Stimulated activated memory B cell treated with anti-CD40 and anti-IgM and Interleukin-4, amounts not matched to agents 10 μg/mL and 1 μg/mL and 100 μg/mL, for 72 hours (primary cell): ENCODE measurements at places on chromosomes 3 and 15.

DNA sequence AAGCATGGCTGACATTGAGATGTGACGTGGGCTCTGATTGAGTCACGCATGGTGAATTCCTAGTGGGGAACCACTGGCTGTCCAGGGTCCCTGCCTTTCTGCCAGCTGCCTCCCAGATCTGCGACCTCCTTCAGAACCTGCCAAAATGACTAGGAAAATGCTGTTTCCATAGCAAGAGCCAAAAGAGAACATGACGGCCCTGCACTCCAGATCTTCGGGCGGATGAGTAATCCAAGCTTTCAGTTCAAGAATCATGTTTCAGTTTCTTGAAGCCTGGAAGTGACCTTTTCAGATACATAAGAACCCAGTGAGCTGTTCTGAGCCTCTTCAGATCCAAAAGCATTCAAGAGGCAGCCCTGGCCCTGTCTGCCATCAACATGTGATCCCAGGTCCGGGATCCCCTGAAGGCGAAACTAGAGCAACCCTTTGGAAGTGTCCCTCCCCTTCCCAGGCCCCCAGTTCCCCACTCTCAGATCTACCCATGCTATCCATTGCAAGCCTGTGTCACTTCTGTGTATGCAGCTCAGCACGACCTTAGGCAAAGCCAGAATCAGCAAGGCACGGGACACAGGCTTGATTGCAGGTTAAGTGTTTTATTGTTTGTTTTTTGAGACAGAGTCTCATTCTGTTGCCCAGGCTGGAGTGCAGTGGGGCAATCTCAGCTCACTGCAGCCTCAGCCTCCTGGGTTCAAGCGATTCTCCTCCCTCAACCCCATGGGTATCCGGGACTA, 19.7 kb downstream of the ANKRD63 start:
- ATAC-seq, result no peak

DNA sequence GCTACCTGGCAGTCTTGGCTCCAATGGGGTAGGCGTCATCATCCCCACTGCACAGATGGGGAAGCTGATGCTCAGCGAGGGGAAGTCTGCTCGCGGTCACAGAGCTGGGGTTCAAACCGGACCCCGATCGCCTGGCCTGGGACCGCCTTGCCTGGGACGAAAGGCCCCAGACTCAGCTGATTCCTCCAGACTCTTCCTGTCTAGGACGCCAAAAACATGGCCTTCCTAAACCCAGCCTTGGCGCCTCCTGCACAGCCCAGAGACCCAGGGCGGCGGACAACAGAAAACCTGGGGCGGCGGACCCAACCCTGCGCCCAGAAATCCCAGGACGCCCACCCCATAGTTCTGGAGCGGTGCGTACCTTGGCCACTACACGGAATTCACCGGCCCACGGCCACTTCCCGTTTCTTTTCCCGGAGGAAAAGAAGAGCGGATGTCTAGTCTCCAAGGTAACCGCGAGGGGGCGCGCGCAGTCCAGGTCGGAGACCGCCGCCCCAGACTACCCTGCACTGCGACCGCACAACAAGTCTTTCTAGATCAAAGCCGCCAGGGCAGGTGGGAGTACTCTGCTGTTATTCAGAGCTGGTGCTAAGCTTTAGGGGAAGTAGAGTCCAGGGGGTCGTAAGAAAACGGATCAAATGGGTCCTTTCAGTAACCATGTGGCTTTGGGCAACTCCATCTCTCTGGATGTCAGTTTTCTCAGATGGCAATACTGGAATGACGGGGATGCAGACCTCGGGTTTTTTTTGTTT, 4.9 kb upstream of the IL17RD start:
- peak; percentile 84 for ATAC-seq

DNA sequence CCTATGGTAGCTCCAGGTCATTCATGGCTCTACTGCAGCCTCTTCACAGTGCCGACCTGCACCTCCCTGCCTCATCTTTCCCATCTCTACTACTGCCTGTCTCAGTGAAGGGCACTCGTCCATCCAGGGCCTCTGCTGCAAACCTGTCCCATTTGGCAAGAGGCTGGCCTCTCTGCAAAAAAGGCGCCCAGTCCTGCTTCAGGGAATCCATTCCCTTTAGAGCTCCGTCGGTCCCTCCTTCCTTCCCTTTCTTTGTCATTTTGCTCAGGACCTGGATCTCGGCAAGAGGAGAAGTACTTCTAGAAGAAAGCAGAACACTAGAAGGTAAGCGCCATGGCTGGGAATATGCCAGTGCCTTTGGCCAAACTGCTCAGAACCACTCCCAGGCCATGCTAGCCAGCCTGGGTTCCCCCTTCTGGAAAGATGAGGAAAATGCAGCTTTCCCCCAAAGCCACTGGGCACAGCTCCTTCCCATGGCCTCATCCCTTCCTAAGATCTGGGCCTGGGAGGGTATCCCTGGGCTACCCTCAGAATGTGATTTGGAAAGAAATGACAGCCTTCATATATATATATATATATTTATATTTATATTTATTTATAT, 6.4 kb upstream of the ISL2 start:
- no peak for ATAC-seq

GRCh38 chr15:74108111-74108510, 22.3 kb upstream of the ISLR2 start:
- no peak for ATAC-seq

DNA sequence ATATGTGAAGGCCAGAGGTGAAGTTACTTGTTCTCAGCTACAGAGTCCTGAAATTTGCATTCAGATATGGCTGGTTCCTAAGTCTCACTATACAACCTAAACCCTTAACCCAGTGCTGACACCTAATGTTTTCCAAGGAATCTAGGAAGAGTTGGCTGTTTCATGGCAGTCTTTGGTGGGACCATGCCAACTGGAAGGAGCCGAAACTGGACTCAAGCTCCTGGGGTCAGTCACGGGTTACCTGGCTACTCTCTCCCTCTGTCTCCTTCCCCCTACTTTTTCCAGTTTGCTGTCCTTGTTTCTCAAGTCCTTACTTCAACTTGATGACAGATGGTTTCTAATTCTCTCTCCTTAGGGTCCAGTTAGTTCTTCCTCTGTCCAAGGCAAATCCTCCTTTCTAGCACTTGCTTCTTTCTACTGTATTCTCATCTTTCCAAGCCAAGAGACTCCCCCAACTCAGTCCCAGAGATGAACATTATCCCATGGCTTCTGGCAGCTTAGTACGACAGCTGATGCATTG, 88.6 kb upstream of the COL6A5 start:
- ATAC-seq, result no peak

DNA sequence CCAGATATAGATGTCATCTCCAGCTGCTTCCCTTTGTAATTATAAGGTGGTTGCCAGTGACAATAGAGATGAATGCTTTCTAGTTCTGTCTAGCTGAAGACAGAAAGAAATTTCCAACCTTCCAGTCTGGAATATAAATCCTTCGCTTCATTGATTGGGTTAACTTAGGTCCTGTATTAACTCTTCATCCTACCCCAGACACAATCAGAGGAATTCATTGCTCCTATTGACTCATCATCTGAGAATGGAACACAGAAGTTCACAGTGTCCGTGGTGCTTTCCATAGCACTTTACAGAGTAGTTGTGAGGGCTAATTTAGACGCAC, 241.4 kb downstream of the NFKBIZ start:
- ATAC-seq, result no peak

- ATAC-seq, result no peak
These were observed 456.0 kb downstream of the TUSC7 start for GRCh38 chr3:117165601-117166051.

GRCh38 chr3:185824051-185825005, 514 bp downstream of the IGF2BP2 start:
- peak; percentile 36 for ATAC-seq

DNA sequence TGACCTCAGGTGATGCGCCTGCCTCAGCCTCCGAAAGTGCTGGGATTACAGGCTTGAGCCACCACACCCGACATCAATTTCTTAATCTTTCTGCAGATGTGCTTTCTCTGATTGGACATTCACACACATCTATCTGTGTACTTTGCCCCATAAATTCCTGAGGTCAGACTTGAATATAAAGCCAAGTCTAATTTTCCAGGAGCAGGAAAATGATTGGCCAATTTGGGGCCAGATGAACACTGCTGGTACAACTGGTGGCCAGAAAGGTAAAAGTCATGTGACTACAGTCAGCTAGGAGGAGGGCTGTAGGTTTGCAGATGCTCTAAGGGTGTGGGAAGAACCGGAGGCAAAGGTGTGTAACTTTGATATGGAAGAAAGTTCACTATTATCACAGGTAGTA, 3.2 kb upstream of the RAD51 start:
- no peak for ATAC-seq

GRCh38 chr15:99630607-99631131, 64.9 kb downstream of the MEF2A start:
- ATAC-seq, result peak; percentile 42

GRCh38 chr3:38994251-38994650, 57.5 kb downstream of the SCN11A start:
- no peak for ATAC-seq

DNA sequence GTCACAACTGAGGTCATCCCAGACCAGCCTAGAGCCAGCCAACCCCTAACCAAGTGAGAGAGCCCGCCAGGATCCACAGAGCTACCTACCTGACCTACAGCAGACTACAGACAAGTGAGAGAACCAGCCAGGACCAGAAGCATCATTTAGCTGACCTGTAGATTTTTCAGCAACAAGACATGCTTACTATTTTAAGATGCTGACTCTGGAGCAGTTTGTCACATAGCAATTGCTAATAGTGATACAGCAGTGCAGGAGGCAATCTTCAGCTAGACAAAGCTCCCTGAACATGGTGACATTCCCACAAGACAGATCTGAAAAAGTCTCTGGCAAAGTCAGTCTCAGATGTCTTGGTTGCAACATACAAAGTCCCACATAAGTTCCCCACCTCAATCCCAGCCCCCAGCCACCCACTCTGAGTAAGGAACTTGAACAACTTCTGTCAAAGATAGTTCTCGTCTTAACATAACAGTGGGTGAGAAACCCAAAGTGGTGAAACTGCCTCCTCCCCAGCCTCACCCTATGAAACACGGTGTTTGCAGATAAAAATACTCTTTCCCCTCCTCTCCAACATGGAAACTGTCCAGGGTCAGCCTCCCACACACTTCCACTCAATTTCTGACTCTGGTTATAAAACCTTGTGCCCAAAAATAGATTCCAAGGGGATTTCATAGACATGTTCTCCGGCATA, 120.3 kb upstream of the SLC6A11 start:
- ATAC-seq, result no peak

DNA sequence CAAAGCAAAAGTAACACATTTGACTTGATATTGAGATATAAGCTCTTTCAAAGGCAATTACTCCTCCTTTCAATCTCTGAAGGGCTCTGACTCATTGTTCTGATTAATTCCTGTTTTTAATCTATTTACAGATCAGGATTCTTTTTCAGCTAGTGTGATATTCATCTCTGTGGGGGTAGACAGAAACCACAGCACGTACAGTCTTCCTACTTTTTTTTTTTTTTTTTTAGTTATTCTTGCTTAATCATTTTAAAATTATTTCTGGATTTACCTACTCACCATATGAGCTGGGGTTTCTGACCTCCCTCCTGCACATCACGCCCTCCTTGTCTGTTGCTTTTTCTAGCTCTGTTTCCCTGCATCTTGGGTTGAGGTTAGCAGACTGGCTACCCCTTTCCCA, 1.4 kb downstream of the CNTN3 start:
- no peak for ATAC-seq

- ATAC-seq, result no peak
These were observed 6.2 kb downstream of the RAB8B start for GRCh38 chr15:63195569-63196015.

GRCh38 chr3:15795651-15796308, 2.0 kb downstream of the ANKRD28 start:
- ATAC-seq, result no peak

GRCh38 chr15:83446904-83447709, at the start of gene SH3GL3:
Gene SH3GL3 (plus strand): TSS chr15:83447341. CDS start chr15:83447534, 193 bp downstream.
- ATAC-seq, result peak; percentile 31

DNA sequence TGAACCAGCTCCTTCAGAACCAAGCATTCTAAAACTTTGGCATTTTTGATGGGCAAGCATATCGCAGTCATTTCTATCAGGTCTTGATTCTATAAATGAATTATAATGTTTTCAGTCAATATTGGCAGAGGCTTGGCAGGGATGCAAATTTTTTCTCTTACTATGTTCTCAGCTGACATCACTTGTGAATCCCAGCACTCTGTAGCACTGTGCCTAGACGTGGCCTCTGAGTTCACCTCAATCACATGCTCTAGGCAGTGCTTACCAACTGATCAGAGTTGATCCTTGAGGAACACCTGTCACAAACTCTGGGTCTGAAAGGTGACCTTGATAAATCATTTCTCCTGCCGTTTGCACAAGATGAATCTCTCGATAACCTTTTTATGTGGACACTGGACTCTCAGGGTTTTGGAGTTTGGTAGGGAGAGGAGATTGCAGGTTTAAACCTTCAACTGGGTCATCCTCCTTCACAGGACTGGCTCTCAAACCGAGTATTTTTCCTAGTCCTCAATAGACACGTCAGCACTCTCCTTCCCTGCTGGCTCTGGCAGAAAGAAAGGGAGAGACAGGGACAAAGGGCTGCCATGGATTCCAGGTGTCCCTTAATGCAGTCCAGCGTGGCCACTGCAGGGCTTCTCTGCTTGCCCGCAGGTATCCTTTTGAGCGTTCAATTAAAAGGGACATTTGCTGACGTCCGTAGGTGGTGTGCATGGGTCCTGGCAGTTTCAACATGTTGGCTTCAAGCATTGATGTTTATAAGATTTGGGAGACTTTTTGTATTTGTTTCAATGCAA, 222.3 kb upstream of the CMC1 start:
- no peak for ATAC-seq

- ATAC-seq, result no peak
These were observed 449.0 kb downstream of the NAALADL2 start for GRCh38 chr3:175308097-175308496.

DNA sequence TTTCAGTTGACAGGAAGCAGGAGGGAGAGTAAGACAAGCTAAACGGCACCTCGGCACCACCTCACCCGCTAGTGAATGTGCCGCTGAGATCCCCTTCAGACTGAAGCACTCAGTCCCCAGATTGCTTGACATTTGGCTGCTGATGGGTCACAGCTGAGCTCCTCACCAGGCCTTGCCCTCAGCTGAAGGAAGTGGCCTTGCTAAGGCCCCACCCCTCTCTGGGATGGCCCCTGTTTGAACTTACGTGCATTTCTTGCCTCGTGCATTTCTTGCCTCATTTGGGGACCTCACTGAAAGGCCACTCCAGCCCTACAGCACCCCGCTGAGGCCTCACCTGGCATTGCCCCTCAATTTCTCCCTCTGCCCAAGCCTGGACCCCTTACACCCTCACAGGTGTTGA, 39.8 kb downstream of the EOGT start:
- no peak for ATAC-seq

DNA sequence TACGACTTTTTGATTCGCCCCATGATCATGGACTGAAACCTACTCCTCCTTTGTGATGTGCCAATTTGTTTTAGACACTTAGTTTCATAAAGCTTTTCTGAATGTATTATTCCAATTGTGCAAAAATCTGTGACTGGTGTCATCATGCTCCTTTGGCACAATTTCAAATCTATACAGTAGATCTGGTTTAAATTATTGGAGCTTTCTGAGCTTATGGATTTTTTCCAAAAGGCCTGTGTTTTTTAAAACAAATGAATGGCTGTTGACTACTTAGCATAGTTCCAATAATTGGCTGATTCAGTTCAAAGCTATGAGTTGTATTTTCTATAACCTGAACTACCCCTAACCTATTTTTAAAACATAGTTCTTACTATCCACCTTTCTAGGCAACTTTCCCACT, 282.7 kb downstream of the CNTN3 start:
- ATAC-seq, result no peak

- no peak for ATAC-seq
These were observed 18.7 kb downstream of the DNAJC13 start for GRCh38 chr3:132435911-132436425.

- no peak for ATAC-seq
These were observed 9.0 kb downstream of the UBXN7 start for GRCh38 chr3:196423044-196423781.

- no peak for ATAC-seq
These were observed 7.8 kb upstream of the RAB8B start for GRCh38 chr15:63181648-63182047.
